ENCODE measurements at places on chromosomes 2 and 18. TPM values are rescaled to one million over a fixed set of nuclear protein-coding genes. Genes with fewer than 3 reads are reported as not detected.

- no peaks in the 10 kb centered on the region for H3K36me3 ChIP-seq
- peak overlapping the region; percentile 26 for H3K4me3 ChIP-seq
- no peak overlapping the region for H3K27ac ChIP-seq
- no peaks in the 10 kb centered on the region for H3K27me3 ChIP-seq
- H3K4me1 ChIP-seq = peaks cover 5% of the 10 kb centered on the region
- peak; percentile 12 for DNase-seq
Measured at GRCh38 chr2:190627448-190628412, 21.2 kb upstream of the NAB1 start.

DNA sequence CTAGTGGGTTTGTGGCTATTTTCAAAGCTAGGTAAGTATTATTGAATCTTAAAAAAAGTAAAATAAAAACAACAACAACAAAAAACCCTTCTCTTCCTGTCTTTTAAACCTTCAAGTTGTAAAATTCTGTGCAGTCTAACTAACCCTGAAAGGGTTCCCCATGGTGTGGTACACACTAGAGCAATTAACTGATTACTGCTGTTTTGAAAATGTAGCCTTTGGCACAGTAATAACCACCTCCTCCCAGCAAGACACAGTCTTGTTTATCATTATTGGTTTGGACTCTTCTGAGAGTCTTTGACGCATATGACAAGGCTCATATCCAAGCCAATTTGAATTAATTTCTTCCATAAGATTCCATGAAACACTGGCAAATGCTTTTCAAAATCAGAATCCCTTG is 2184.6 kb upstream of the PIK3C3 start:
- no peak overlapping the region for H3K4me3 ChIP-seq
- H3K27me3 ChIP-seq = no peaks in the 10 kb centered on the region
- H3K36me3 ChIP-seq = no peaks in the 10 kb centered on the region
- H3K27ac ChIP-seq = no peak overlapping the region

DNA sequence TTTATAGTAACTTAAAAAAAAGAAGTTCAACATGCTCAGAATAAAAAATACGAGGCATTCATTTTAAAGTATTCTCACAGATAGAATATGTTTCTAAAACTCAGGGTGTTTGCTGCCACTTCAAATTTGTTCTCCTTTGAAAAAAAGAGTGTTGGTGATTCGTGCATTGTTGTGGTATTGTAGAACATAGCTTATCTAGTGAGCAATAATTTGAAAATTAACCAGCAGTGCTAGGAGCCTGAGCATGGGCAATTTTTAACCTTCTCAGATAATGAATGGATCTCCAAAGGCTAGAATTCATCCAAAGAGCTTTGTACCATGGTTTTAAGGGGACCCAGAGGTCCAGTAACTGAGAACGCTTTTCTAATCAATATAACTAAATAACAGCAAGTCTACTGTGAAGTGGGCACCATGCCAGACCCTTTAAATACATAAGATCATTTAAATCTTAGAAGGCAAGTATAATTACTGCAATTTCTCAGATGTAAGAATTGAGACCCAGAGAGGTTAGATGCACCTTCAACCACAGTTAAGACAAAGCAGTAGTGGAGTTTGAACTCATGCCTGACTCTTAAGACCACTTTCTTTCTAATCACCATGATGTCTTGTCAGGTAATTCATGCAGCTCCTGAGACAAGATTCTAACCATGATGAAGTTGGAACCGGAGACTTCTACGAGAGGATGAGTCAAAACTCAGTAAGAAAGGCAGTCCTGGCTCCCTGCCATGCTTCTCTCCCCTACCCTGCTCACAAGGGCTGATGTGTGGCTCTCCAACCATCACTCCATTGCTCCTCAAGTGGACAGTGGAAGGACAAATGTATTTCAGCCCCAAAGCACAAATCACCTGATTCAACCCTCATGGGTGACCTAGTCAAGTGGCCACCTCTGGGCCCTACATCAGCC is 3.4 kb downstream of the CYRIA start:
- no peak overlapping the region for H3K4me3 ChIP-seq
- peaks cover 17% of the 10 kb centered on the region for H3K27me3 ChIP-seq
- no peak for DNase-seq

The MAL gene
- 274 TPM for polyA plus RNA-seq

The TUBA4A gene
- polyA plus RNA-seq = 268 TPM

The TEKT4 gene
- not detected for polyA plus RNA-seq

DNA sequence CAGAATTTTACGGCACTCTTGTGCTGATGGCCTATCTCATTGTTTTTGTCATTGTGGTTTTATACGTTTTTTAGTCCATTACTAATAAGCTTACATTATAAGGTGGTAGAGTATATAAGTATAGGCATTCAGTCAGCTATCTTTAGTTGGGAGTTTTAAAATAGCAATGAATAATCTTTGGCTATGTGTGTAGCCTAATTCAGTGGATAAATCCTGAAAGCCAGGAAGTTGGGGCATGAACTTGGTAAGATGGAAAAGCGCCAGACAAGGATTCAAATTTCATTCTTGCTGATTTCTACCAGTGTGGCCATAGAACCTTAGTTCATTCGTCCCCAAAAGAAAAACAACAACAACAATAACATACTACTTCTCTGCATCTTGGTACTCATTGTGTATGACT is 31.2 kb downstream of the EPC2 start:
- no peak overlapping the region for H3K4me3 ChIP-seq
- no peak for DNase-seq
- no peaks in the 10 kb centered on the region for H3K36me3 ChIP-seq
